ENCODE measurements at places on chromosomes 6 and 20.

DNA sequence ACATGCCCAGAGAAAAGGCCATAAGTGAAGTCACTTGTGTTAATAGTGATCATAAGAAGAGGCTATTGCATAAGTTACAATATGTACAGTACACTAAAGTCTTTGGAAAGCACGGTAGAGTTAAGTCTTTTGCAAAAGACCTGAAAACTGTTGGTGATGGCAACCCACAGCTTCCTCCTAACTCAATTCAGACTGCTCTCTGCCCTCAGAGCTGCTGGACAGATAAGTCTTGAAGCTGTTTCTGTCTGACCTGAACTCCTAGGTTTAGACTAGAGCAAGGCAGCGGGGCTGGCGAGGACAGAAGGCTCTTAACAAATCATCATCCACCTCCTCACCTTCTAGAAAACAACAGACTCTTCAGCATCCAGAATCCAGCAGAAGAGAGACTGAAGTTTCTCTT lies 125.4 kb downstream of the CD24 start:
- DNase-seq, result no peak

DNA sequence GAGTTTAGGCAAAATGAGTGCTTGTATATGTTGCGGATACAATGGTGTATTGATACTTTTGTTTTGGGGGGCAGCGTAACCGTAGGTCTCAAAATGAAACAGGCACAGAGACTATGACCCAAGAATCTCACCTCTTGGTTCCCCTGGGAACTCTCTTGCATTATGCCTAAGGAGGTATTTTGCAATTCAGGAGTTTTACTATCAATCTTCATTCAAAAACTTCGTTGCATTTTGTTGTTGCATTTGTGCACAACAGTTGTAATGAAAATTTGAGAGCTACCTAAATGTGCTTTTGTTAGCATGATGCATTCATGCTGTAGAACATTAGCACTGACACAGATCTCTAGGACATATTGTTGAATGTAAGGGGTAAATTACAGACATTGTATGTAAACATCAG lies 18.2 kb downstream of the VTA1 start:
- DNase-seq, result no peak

DNA sequence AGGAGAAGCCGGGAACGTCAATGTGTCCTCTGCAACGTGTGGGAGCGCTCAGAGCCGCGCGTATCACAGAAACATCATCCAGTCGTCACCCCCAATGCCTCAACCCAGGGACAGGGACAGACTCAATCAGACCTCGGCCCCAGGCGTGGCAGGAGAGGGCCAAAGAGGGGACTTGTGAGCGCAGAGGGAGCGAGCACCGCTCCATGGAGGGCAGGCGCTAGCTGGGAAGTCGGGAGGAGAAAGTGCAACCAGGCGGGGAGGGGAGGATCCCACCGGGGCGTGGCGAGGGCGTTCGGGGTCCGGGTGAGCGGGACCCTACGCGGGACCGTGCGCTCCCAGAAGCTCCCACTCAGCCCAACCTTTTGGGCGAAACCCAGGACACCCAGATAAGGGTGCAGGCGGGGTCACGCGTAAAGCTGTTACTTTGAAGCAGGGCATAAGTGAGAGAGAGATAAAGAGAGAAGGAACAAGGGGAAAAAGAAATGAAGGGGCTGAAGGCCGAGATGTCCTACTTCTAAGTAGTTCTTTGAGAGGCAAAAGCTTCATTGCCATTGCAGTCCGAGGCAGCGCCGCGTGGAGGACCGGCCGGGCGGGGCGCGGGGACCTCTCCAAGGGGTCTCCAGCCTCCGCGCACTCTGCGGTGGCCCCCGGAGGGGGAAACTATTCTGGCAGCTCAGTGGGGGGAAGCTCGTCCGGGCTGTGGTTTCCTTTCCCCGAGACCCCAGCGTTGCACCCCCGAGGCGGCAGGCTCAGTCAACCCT lies 862 bp upstream of the SOBP start:
- DNase-seq, result no peak

DNA sequence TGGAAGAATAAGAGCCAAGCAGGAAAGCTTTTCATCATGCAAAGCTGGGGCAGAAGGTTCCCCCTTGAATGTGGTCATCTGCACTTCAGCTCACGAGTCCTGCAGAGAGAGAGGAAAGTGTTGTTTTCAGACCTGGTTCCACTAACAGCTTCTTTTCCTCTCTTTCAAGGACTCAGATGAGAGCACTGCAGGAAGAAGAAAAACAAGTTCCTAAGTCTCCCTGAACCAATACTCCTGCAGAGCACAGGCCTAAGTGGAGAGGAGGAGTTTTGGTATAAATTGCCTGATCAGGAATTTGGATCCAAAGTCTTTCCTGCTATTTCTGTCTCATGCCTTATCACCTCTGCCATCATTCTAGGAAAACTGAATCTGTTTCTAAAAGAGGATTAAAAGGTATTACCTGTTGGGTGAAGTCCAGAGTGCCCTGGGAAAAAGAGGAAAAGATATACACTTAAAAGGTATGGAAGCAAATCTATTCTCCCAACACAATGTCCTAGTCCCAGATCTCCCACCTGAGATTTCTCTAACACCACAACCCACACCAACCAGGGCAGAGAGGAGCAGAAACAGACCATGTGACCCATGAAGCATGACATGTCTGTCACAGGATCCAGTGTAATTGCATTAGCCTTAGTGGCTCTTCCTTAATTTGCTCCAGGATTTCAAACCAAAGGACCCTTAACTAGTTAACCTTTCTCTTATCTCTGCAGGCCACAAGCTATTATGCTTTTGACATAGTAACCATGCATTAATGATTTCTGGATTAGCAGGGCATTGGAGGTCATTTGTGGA lies 12.2 kb downstream of the HLA-DRB5 start:
- DNase-seq, result no peak

DNA sequence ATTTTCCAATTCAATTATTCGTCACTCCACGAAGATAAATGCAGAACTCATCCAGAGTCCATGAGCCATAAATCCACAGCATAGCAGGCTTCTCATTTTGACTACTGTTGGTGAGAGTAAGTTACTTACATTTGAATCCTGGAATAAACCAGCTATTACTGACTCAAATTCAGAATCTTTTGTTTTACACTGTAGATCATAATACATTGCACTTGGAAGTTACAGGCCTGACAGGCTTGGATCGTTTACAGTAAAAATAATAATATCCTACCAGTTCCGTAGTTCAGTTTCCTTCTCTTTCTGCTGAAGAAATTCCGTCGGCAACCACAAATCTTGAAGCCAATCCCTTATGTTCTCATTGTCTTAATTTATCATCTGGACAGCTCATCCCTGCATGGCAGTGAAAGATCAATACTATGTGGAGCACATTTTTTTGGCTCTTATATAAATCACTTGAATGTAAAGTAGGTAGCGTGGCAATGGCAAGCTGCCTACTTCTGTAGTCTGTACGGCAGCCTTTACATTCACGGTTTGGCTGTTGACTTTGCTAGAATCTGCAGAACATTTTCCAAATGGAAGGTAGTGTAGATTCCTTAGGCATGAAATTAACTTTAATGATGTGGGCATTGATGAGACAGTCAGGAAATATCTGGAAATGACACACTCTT lies 142.9 kb downstream of the WDR27 start:
- no peak for DNase-seq

DNA sequence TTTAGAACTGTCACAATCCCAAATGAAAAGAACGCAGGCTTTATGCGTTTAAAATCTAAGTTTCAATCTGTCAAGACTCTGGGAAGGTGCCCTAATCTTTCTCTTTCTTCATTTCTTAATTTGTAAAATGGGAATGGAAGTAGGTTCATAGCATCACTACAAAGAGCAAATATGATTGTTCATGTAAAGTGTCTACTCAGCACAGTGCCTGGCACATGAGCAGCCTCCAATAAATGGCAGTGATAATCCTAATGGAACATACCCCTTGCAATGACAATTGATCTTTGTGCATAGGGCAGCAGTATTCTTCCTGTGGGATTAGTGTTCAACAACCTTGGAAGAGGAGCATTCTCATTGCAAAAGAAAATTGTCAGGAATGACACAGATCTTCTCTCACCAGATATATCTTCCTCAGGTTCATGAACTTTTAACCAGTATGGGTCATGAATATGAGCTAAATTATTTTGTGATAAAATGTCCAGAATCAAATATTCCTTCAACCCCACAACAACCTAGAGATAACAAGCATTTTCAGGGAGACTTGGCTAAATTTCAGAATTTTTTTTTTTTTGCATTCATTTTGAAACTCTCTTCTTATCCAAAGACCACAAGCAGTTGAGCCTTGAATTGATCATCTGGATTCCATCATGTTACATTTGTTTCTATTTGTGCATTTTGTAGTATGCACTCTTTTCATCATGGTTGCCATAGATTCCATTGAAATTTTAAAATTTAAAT lies 149.1 kb downstream of the TBX18 start:
- DNase-seq, result no peak

DNA sequence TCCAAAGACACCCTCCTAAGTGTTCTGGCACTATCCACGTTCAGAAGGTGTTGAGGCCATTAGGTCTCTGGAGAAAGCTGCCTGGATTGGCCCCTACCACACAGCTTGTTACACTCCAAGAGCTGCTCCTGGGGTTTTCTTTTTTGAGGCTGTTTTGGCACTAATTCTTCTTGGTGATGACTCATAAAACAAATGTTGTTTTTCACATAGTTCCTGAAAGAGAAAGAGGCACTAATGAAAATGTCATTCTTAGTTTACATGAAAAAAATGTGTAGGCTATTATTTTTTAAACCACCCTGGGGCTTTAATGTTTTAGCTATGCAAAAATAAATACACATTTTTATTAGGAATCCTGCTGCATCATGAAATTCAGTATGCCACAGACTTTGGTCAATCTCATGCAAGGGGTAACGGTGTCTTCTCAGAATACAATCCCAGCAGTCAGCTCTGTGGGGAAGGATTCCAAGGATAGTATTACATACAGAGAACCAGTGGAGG lies 38.1 kb downstream of the TBPL1 start:
- no peak for DNase-seq

GRCh38 chr6:81126150-81126549 lies 626.3 kb downstream of the TENT5A start:
- no peak for DNase-seq

DNA sequence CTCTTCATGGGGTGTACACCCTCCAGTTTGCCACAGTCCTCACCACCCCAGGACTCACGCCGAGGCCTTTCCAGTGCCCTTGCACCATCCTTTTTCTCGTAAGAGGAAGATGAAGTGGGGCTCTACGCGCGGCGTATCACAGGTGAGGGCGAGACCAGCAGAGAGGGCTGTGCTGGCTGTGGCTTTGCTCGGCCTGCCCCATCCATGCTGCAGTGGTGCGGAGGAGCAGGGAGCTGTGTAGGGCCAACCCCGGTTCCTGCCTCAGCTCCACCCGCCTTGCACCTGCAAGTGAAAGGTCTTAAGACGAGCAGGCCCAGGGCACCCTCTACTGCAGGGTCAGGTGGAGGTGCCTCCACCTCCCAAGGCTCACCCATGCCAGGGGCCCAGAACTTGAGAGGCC lies 24.1 kb downstream of the RBCK1 start:
- DNase-seq, result no peak

GRCh38 chr20:22696759-22697158 lies 112.4 kb upstream of the FOXA2 start:
- DNase-seq, result no peak

DNA sequence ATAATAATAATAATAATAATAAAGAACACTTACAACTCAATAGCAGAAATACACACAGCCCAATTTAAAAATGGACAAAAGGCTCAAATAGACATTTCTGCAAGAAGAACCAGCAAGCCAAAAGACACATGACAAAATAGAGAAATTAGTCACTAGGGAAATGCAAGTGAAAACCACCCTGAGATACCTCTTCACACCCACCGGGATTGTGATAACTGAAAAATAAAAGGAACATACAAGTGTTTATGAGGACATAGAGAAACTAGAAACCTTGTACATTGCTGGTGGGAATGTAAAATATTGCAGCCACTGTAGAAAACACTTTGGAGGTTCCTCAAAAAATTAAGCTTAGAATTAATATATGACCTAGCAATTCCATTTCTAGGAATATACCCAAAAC lies 59.2 kb downstream of the ZDHHC14 start:
- DNase-seq, result no peak

GRCh38 chr6:47302043-47302442 lies 7.7 kb downstream of the TNFRSF21 start:
- no peak for DNase-seq

- no peak for DNase-seq
Observed at GRCh38 chr20:7399575-7399974, 540.7 kb downstream of the HAO1 start.

DNA sequence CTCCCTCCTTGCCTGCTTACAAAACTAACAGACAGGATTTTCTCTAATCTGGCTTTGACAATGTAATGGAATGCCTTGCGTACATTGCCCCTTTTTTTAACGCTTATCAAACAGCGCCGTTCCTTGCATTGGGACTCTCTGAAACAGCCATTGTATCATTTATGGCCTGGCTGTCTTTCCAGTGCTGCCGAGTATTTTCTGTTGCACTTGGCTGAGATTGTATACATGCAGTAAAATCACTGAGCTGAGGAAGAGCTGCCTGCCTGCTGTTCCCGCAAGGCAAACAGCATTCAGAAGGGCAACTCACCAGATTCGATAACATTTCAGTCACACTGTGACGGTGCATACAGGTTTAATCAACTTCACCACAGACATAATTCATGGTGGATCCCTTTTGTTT lies 106.0 kb downstream of the SH3BGRL2 start:
- no peak for DNase-seq

DNA sequence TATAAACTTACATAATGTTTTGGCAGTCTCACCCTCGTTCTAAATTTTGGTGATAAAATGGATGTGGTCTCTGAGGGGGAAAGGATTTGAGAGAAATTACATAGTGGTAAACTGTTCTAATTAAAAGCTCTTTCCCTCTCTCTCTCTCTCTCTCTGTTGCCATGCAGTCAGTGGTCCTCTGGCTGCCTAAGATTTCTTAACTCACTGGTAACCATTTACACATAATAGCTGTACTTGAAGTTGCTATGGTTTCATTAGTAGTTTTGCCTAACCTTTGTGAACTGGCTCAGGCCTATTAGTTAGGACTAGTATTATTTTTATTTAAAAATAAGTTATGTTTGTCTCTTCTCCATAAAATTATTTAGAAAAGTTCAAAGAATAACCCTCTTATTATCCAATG lies 42.0 kb downstream of the MAPK14 start:
- DNase-seq, result no peak

DNA sequence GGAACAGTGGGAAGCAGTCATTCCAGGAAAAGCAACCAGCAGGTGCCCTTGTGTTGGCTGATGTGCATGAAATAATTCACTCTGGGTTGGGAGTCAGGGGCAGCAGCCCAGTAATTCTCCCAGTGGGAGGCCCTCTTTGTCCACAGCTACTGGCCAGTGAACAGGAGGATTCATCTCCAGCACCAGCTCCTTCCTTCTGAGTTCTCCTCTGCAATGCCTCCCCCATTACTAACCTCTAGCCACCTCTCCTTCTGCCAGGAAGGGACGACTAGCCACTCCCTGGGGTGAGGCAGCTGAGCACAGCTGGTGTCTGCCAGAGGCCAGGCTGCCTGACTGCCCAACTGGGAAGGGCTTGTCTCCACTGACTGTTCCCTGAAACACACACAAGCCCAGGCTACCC lies 12.5 kb upstream of the R3HDML start:
- DNase-seq, result no peak

GRCh38 chr6:152298055-152298647 lies 339.0 kb downstream of the SYNE1 start:
- DNase-seq, result no peak

All from activated CD4-positive, alpha-beta T cell treated with anti-CD3 and anti-CD28 coated beads for 24 hours (primary cell).